ENCODE measurements at places on chromosomes 3 and 15.

- no peak for DNase-seq
Measured at GRCh38 chr3:9826815-9827573, 16.8 kb downstream of the RPUSD3 start.

DNA sequence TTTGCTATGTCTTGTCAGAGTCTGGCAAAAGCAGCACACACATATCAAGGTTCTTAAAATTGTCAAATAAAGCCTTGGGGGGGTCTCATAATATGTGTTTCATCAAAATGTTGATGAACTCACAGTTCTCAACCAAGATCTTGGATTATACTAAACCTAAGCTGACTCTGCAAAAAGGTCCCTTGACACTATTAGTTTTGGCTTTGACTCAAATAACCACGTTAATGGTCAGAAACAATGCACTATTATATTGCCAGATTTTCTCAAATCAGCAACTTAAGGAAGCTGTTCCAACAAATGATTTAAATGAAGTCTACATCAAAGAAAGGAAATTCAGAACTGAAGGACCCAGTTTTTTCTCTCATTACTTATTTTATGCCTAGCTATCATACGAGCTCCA is 1063.9 kb downstream of the ROBO1 start:
- no peak for DNase-seq

- DNase-seq, result peak; percentile 75
Measured at GRCh38 chr3:62188681-62189375, 184.5 kb downstream of the FEZF2 start.

DNA sequence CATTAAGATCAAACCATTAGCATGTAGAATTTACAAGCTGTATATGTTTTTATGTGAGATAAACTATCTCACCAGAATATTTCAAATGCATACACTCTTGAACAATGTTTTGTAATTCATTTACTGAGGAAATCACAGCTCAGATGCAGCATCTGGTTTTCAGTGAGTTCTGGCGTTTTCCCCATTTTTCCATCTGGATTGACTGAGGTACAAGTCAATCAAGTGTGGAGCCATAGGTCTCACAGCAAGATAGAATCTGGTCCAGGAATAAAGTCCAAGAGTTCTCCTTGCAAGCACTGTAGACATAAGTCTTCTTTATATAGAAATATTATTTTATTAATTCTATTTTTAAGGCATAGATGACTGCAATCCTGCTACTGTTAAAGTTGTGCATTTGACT is 219.3 kb downstream of the ZBBX start:
- DNase-seq, result no peak

DNA sequence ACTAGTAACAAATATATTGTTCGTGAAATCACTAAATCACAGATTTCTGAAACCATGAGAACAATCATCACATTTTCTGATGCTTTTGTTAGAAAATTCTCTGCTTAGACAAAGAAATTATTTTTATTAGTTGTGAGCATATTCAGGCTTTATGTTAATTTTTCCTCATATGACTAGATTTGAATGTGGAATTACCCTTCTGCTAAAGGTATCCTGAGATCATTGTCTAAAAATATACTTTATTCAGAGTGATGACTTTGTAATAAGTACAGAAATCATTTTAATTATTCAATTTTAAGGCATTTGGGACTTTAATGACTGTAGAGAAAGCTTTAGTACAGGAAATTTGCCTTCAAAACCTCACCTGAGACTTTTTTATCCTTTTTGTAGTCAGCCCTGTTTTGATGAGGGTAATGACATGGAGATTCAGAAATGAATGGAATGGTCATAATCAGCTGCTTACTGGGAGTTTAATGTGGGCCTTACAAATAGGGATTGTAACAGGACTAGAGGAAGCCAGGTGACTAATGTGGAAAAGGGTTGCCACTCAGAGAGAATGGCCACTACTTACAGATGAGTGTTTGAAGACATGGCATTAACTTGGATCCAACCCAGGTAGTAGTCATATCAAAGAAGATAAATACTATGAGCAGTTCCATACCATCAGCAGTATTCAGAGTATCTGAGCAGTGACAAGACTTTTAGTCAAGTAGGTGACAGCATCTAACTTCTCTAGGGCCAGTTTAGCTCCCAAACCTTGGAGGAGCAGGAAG is 148.3 kb downstream of the MBNL1 start:
- DNase-seq, result no peak

- no peak for DNase-seq
Measured at GRCh38 chr15:79535536-79535935, 103.4 kb downstream of the MINAR1 start.

DNA sequence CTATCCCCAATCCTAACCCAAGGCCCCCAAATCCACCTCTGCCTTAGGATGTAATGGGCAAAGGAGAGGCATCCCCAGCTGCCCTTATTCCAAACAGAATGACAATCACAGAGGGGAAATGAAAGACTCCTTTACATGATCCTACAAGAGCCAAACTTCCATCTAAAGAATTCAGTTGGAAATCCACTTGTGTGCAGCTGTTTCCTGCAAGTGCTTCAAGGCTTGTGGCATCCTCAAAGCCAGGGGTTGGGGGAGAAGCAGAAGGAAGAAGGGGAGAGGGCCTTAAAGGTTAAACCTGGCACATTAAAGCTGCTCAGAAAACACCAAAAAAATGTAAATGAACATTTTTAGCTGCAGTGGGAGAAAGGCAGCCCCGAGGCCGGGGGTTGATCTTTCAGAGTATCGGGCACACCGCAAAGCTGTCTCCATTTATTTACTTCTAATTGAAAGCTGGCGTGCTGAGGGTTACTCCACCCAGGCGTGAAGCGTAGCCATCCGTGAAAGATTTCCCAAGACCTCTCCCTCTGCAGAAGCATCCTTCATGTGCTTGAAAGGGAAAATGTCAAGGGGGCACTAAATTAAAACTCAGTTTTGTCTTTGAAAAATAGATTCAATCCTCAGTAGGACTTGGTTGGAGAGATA is 217.8 kb downstream of the SHQ1 start:
- DNase-seq, result no peak

GRCh38 chr3:108477511-108478147 is 32.8 kb downstream of the MYH15 start:
- DNase-seq, result peak; percentile 40

DNA sequence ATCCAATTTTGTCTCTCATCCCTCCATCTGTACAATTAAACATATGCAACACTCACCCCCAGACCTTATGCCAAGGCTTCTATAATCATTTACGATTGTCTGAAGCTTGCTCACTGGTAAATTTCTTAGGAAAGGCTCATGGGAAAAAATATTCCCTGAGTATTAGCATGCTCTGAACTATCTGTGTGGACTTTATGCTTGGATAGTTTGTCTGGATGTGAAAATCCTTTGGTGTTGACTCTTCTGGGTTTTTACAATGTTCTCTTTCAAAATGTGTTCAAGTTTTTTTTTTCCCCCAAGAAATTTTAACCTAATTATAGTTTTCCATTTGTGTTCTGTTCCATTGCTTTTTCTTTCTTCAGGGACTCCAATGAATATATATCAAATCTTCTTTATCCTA is 19.9 kb upstream of the TTBK2 start:
- DNase-seq, result no peak

DNA sequence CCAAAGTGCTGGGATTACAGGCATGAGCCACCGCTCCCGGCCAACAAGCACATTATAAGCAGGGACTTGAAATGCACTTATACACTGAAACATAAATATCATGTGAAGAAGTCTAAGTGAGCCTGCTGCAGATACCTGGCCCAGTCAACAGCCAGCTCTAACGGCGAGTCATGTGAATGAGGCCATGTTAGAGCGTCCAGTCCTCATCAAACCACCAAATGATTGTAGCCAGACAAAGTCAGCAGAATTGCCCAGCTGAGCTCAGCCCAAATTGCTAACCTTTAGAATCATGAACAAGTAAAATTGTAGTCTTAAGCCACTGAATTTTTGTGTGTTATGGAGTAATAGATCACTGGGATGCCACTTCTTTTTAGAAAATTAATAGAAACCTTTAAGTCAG is 37.8 kb upstream of the UACA start:
- no peak for DNase-seq

- DNase-seq, result peak; percentile 86
Measured at GRCh38 chr15:89874926-89875564, 18.7 kb downstream of the AP3S2 start.

GRCh38 chr3:134339913-134340312 is 34.3 kb downstream of the AMOTL2 start:
- DNase-seq, result no peak

DNA sequence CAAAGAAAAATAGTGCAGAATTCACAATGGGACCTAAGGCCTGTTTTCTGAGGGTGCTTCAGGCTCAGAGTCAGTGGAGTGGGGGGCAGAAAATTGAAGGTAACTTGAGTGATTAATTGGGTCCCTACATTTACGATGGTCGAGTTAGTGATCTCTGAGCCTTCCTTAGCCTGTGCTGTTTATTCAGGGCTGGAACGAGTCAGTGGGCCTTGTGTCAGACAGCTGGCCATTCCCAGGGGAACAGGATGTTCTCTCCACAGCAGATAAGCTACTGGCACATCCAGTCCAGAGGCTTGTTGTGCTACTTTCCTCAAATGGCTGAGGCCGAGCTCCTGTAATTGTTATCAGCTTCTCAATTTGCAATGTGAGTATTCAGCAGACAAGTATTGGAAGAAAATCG is 29.2 kb upstream of the CNTN3 start:
- DNase-seq, result peak; percentile 80

GRCh38 chr3:38992117-38992760 is 59.5 kb downstream of the SCN11A start:
- DNase-seq, result no peak

DNA sequence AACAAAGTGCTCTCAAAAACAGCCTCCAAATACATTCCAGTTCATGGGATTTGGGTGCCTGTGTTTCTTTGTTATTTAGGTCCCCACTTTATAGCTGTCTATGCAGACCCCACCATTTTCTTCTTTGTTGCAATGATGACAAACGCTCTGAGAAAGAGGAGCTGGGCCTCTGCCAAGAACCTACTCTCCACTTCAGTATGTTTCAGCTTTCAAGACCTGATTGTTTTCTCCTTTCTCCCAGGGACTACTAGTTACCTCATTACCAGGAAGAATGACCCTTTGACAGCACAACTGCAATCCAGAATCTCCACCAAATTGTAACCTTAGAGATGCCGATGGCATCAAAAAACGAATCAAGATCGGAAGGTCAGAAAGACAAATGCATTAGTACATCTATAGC is 236.8 kb downstream of the MEIS2 start:
- DNase-seq, result no peak

DNA sequence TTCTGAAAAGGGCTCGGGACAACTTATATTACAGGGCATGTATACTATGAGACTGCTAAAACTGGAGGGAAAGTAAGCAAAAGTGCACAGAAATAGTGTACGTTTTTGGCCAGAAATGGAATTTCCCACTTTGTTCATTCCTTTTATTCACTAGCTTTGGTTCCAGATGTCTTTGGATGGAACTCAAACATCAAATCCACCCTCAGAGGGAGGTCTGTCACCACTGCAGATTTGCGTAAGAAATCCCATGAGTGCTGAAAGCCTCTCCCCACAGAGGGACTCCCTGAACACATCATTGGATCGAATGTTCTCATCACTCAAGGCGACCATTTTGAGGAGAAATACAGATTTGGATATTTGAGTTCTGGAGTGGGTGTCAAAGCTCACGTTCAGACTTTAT is 71.6 kb downstream of the FEM1B start:
- no peak for DNase-seq

DNA sequence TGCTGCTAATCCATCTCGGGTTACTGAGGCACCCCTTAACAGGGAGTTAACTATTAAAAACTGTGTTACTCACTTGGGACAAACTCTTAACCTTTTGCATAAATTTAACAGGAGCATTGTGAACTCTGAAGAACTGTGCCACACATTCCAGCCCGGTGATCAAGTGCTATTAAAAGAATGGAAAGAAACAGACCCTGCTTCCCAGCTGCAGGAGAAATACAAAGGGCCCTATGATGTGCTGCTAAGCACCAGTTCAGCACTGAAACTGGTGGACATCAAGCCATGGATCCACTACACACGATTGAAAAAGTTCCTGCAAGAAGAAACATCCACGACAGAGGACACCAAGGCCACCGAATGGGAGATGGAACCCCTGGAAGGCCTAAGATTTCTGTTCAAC is 114.7 kb upstream of the PLCL2 start:
- no peak for DNase-seq

DNA sequence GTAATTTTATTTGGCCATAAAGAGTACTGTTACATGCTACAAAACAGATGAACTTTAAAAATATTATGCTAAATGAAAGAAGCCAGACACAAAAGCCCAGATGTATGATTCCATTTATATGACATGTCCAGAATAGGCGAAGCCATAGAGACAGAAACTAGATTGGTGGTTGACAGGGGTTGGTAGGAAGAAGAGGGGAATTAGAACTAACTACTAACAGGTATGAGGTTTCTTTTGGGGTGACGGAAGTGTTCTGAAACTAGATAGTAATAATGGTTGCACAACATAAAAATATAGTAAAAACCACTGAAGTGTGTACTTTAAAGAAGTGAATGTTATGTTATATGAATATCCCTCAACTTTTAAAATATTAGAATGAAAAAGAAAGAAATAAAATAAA is 66.1 kb downstream of the GBE1 start:
- no peak for DNase-seq

GRCh38 chr15:84824260-84825007 is 7.3 kb downstream of the ALPK3 start:
- no peak for DNase-seq

GRCh38 chr15:42577514-42578031 is 2.2 kb downstream of the STARD9 start:
- no peak for DNase-seq

DNA sequence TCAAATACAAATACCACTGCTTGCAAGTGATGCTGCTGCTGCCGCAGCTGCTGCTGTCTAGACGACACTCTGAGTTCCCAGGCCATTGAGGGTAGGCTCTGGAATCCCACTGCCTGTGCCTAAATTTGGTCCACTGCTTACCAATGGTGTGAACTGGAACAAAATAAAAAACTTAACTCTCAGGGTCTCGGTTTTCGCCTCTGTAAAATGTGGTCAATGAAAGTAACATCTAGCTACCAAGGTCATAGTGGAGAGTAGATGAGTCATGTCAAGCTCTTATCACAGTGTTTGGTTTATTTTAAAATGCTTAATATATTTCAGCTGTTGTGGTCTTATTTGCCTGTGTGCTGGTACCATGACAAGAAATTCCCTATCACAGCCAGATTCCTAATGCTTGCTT is 299.3 kb downstream of the CLSTN2 start:
- DNase-seq, result no peak

- DNase-seq, result no peak
Measured at GRCh38 chr15:49906966-49907365, 212.1 kb downstream of the ATP8B4 start.
